ENCODE measurements at places on chromosomes 3 and 15. TPM values are rescaled to one million over a fixed set of nuclear protein-coding genes. Genes with fewer than 3 reads are reported as not detected.

SMAD3 gene
- 89.3 TPM for total RNA-seq

MYH15 gene
- not detected for total RNA-seq

SH3GL3 gene
- not detected for total RNA-seq

SLC27A2 gene
- total RNA-seq: not detected

SH2D7 gene
- total RNA-seq: not detected

- no peak for DNase-seq
These were observed 18.6 kb downstream of the CRYGS start for GRCh38 chr3:186525369-186526255.

SLC28A1 gene
- total RNA-seq: not detected

ITGA11 gene
- total RNA-seq: 136 TPM

DNA sequence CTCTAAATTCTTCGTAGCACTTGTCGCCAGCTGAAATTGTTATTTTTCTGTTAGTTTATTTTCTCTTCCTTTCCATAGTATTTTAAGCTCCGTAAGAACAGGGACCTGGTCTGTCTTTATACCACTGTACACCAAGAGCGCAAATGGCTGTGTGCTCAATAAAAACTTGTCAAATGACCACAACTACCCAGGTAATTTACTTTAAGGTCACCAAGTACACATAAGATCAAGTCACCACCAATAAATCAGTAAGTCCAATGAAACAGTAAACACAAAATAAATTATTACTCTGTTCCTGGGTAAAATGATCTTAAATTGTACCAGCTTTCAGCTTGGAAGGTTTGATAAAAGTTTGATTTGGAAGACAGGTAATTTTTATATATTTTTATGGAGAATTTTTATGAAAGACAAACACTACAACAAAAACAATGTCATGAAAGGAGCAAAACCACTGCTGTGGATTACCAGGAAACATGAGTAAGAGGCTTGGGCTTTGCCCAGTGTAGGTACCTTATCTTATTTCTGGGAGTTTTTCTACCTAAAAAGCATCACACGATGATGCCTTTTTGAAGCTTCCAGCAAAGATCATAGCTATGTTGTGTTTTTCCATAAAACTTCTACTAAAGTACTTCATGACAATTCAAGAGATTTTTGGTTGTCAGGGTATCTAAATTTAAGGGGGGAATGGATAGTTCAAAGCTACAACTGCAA lies 406.8 kb downstream of the SHQ1 start:
- DNase-seq: no peak

- DNase-seq: no peak
These were observed 139.7 kb downstream of the STAG1 start for GRCh38 chr3:136612512-136612911.

CPA3 gene
- total RNA-seq: not detected

GRCh38 chr15:48432688-48433087 lies 101.5 kb downstream of the DUT start:
- no peak for DNase-seq

DNA sequence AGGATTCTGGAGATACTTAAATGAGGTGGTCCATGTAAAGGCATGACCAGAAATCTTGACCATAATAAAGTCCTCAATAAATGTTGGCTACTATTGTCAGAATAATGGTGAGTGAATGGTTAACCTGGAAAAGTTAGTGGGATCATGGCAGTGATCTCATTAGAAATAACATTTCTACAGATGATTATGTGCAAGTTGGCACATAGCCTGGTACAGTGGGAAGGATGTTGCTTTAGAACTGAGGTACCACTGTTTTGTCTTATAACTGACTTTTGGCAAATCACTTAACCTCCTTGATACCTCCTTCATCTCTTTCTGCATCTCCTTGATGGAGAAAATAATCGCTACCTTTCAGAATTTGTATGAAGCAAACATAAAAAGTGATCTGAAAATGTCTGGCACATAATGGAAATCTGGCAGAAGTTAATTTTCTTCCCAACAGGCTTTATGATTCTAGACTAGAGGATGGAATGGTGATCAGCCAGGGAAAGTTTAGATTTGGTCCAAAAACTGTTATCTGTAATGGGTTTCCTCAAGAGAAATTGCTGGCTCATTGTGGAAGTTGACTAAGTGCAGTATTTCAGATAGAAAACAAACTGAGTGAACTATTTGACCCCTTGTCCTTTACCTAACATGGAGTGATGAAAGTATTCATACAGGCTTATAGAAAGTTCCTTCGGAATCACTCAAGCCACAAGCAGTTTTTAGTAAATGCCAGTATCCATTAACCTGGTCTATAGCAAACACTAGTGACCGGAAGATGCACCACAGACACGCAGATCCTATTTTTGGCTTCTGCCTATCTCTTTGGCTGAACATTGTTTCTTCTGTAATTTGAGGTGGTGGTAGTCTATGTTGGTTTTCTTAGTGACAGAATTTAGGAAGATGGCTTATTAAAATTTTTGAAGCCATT lies 449.6 kb upstream of the TGFBR2 start:
- DNase-seq: no peak

ARPIN gene
- total RNA-seq: 29.8 TPM

FSIP1 gene
- not detected for total RNA-seq

DNA sequence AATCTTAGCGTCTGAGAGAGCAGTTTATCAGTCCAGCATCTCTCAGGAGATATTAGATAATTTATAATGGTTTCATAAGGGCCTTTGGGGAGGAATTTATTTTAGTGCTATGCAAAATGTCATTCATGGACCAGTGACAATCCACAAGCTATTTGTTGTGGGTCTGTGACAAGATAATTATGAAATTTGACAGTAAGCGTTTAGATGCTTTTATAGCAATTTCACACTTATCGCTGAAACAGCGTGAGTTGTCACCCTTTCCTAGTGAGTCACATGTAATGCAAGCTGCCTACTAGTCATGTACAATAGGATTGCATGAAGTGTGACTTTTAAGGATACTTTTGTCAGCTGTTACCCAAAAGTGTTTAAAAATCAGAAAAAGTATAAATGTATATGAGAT lies 315.6 kb upstream of the THBS1 start:
- no peak for DNase-seq

GRCh38 chr15:92669432-92669831 lies 13.9 kb upstream of the FAM174B start:
- DNase-seq: no peak

ZBTB38 gene
- 101 TPM for total RNA-seq

GTF2E1 gene
- 4.4 TPM for total RNA-seq

CCR8 gene
- total RNA-seq: not detected

DNA sequence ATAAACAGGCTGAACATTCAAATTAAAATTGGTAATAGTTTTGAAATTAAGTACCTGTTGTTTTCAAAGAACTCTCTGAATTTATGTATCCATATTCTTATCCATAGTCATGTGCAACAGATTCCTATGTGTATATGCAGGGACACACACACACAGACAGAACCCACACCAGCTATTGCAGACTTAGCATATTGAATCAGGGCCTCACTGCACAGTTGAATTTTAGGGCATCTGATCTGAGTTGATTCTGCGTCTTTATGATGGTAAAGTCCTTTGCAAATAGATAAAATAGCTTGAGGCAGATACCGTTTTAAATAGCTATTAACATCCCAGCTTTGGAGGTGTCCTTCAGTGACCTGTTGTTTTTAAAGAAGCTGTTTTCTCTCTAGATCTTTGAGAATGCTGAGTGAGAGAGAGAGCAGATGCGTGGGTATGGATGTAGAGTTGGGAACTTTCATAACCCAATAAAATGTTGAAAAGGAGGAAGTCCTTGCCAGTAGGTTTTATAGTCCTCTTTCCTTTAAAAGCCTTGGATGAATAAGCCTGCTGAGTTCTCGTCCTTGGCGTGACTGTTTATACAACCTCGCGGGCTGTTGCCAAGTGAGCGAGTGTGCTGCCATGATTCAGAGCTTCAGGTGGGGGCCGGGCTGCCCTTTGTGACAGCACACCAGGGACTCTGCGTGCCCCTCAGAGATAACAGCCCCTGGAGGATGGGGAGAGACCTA lies 18.3 kb downstream of the MYZAP start:
- peak; percentile 75 for DNase-seq

DNA sequence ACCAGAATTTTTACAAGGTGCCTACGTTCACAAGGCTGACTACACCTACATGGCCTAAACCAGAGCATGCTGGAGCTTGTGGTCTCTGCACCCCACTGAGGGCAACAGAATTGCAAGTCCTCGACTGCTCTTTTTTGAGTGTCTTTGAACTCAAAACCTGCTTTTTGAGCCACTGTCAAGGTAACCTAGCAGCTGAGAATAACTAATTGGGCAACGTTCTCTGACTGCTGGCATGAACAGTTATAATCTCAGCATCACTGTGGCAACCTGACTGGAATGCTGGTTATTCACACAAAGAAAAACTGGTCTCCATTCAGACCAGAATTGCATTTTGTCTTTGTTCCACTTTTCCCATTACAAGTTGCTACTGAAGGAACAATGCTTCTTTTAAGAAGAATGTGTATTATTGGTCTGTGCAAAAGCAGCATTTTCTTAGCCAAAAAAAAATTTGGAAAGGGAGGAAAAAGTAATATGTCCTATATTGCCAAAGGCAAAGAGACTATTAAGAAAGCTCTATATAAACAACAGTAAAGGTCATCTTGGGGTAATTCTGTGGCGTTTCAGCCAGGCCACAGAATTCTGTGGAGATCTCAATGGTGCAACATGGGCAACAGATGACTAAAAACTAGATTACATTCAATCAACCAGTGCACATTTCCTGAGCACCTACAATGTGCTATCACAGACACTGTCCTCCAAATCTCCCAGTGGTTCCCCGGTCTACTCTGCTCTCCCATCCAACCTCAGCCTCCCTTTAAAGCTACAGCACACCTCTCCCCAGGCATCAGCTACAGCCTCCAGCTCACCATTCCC lies 76.8 kb downstream of the TNIK start:
- no peak for DNase-seq

DNA sequence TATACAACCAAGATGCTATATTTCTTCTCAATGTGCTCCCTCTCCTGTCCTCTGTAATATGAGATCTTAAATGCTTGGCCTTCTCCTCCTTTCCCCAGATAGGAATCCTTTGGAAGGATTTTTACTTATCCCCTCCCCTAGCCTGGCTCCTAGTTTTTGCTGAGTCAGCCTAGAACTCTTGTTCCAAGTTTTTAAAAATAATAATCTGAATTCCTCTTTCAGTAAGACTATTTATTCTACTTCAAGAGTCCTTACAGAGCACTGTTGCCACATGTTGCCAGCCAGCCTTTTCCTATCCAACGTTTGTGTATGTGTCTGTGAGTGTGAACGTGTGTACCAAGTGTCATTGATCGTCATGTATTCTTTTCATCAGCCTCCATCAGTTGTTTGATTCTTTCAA lies 11.0 kb upstream of the KCNMB2 start:
- DNase-seq: no peak

GPR62 gene
- total RNA-seq: not detected

GRCh38 chr3:27081992-27082607 lies 287.1 kb downstream of the NEK10 start:
- DNase-seq: no peak

All from ascending aorta (tissue), 2 donors.